Mesenteric fat pad (tissue), 1 donor: ENCODE measurements at places on chromosomes 2 and 18. TPM values are rescaled to one million over a fixed set of nuclear protein-coding genes. Genes with fewer than 3 reads are reported as not detected.

Gene TIGD1
- 2.2 TPM for total RNA-seq

Gene SDC1
- total RNA-seq = 2.3 TPM

Gene MYL1
- not detected for total RNA-seq

Gene LMAN2L
- 10.2 TPM for total RNA-seq

Gene LINC00305
- not detected for total RNA-seq
